ENCODE measurements at places on chromosomes 7 and 10.
A peak's percentile ranks its signal among the peaks of the same experiment; 100 is the strongest.

- H3K4me1 ChIP-seq = no peaks in the 10 kb centered on the region
- no peaks in the 10 kb centered on the region for H3K36me3 ChIP-seq
- no peak overlapping the region for H3K27ac ChIP-seq
- DNase-seq = no peak
Measured at GRCh38 chr7:24907311-24907886, 72.6 kb downstream of the OSBPL3 start.

DNA sequence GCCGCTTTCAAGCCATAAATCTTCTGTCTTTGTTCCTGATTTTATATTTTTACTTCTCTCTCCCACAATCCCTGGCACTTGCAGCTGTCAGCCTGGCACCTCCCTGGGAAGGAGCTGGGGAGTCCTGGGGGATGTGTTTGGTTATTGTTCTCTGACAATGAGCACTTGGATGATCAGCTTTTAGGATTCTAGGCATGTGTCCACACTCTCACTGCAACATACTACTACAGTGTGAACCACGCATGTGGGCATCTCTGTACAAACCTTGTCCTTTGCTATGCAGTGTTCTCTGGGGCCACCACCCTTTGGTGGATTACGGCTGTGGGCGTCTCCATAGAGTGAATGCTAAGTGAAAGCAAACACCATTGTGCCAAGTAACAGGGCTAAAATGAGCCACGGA, 168.4 kb upstream of the KMT2E start:
- H3K27me3 ChIP-seq = peaks cover 45% of the 10 kb centered on the region
- H3K36me3 ChIP-seq = no peaks in the 10 kb centered on the region
- no peak overlapping the region for H3K27ac ChIP-seq
- H3K4me3 ChIP-seq = no peak overlapping the region
- H3K4me1 ChIP-seq = peaks cover 12% of the 10 kb centered on the region

DNA sequence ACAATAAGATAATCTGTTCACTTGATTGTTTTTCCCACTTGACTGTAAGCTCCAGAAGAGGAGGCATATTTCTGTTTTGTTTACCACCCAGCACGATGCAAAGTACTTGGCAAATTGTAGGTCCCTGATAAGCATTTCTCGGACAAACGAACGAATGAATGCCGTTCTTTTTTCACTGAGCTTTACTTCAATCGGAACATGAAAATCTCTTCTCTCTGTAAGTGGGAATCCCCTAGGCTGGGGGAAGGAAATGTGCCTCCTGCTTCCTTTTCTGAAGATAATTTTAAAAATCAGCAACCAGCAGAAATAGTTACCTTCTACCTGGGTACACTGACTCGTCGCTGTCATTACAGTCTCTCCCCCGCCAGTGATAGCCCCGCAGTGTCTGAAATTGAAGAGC, 102.9 kb downstream of the AOAH start:
- no peaks in the 10 kb centered on the region for H3K27me3 ChIP-seq
- H3K4me3 ChIP-seq = no peak overlapping the region
- DNase-seq = no peak
- no peak overlapping the region for H3K27ac ChIP-seq

DNA sequence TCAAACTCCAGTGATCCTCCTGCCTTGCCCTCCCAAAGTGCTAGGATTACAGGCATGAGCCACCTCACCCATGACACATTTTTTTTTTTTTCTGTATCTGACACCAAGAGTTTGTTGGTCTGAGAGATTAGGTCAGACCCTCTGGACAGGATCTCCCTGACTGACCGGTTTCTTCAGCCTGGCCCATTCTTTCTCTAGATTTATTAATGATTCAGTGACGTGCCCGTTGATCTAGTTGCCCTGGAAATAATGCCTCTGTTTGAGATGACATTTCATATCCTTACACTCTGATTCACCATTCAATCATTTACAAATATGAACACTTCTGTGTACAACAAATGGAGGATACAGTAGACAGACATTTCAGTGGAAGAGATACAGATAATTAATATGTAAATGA, 1.4 kb upstream of the ZNF212 start:
- peaks cover 7% of the 10 kb centered on the region for H3K27me3 ChIP-seq
- H3K36me3 ChIP-seq = peaks cover 16% of the 10 kb centered on the region
- H3K4me1 ChIP-seq = peaks cover 14% of the 10 kb centered on the region
- no peak for DNase-seq

- no peak overlapping the region for H3K27ac ChIP-seq
- H3K4me1 ChIP-seq = peaks cover 2% of the 10 kb centered on the region
- no peaks in the 10 kb centered on the region for H3K27me3 ChIP-seq
- H3K36me3 ChIP-seq = no peaks in the 10 kb centered on the region
- no peak for DNase-seq
Measured at GRCh38 chr10:47176903-47177868, 122.8 kb upstream of the GDF10 start.

- no peaks in the 10 kb centered on the region for H3K27me3 ChIP-seq
- H3K4me3 ChIP-seq = no peak overlapping the region
- no peak for DNase-seq
- no peak overlapping the region for H3K27ac ChIP-seq
- H3K4me1 ChIP-seq = peaks cover 23% of the 10 kb centered on the region
- H3K36me3 ChIP-seq = no peaks in the 10 kb centered on the region
Measured at GRCh38 chr10:96305019-96305418, 785 bp downstream of the DNTT start.

- no peak overlapping the region for H3K4me3 ChIP-seq
- no peaks in the 10 kb centered on the region for H3K4me1 ChIP-seq
- no peaks in the 10 kb centered on the region for H3K36me3 ChIP-seq
- peaks cover 10% of the 10 kb centered on the region for H3K27me3 ChIP-seq
- H3K27ac ChIP-seq = no peak overlapping the region
Measured at GRCh38 chr10:48266528-48266927, 8.0 kb downstream of the FRMPD2 start.

- H3K36me3 ChIP-seq = no peaks in the 10 kb centered on the region
- H3K4me1 ChIP-seq = peaks cover 7% of the 10 kb centered on the region
- no peak for DNase-seq
- no peak overlapping the region for H3K27ac ChIP-seq
- H3K27me3 ChIP-seq = peaks cover 87% of the 10 kb centered on the region
- H3K4me3 ChIP-seq = no peak overlapping the region
Measured at GRCh38 chr7:132154695-132155471, 421.4 kb downstream of the PLXNA4 start.

- no peak for DNase-seq
- H3K4me3 ChIP-seq = no peak overlapping the region
- H3K27ac ChIP-seq = no peak overlapping the region
- no peaks in the 10 kb centered on the region for H3K36me3 ChIP-seq
- peaks cover 15% of the 10 kb centered on the region for H3K27me3 ChIP-seq
Measured at GRCh38 chr10:7512487-7512886, 101.7 kb upstream of the SFMBT2 start.

DNA sequence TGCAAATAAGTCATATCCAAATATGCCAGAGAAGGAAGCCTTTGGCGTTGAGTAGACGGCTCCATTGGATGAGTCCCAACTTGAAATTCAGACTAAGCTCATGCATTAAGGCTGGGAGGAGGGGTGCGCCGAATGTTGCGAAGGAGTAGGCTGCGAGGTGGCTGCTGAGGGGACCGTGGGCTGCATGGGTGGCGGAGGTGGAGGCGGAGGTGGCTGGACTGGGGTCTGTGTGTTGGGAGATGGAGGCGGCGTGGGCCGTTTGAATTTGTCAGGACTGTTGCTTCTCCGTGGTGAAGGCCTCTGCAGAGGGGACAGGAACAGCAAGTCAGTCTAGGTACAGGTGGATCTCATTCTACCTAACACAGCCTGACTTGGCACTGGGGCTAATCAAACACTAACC, 39.6 kb upstream of the MRLN start:
- H3K4me3 ChIP-seq = no peak overlapping the region
- peaks cover 52% of the 10 kb centered on the region for H3K36me3 ChIP-seq
- peaks cover 1% of the 10 kb centered on the region for H3K4me1 ChIP-seq
- no peak overlapping the region for H3K27ac ChIP-seq
- no peak for DNase-seq

- H3K36me3 ChIP-seq = peaks cover 27% of the 10 kb centered on the region
- H3K27me3 ChIP-seq = no peaks in the 10 kb centered on the region
- H3K4me1 ChIP-seq = peaks cover 10% of the 10 kb centered on the region
- no peak overlapping the region for H3K27ac ChIP-seq
Measured at GRCh38 chr7:94432281-94432670, 37.6 kb downstream of the COL1A2 start.

GRCh38 chr10:84704101-84704500, 375.7 kb downstream of the CCSER2 start:
- DNase-seq = no peak
- no peaks in the 10 kb centered on the region for H3K36me3 ChIP-seq
- peaks cover 22% of the 10 kb centered on the region for H3K27me3 ChIP-seq
- no peaks in the 10 kb centered on the region for H3K4me1 ChIP-seq

- H3K27ac ChIP-seq = peak overlapping the region; percentile 32
- peaks cover 44% of the 10 kb centered on the region for H3K4me1 ChIP-seq
- no peak overlapping the region for H3K4me3 ChIP-seq
- no peaks in the 10 kb centered on the region for H3K36me3 ChIP-seq
- H3K27me3 ChIP-seq = no peaks in the 10 kb centered on the region
- no peak for DNase-seq
Measured at GRCh38 chr7:81690688-81691087, 79.2 kb downstream of the HGF start.

DNA sequence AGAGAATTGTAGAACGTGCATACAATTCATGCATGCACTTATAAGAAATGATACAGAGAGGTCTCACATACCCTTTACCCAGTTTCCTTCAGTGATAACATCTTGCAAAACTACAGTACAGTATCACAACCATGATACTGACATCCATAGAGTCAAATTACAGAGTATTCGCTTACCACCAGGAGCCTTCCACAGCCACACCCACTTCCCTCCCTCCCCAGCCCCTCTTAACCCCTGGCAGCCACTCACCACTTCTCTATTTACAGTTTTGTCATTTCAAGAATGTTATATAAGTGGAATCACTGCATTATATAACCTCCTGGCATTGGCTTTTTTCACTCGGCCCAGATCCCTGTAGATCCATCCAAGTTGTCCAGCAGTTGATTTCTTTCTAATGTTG, 143.8 kb downstream of the ZNF248 start:
- H3K36me3 ChIP-seq = peaks cover 4% of the 10 kb centered on the region
- H3K4me3 ChIP-seq = no peak overlapping the region
- H3K27me3 ChIP-seq = no peaks in the 10 kb centered on the region
- H3K4me1 ChIP-seq = no peaks in the 10 kb centered on the region
- no peak overlapping the region for H3K27ac ChIP-seq

DNA sequence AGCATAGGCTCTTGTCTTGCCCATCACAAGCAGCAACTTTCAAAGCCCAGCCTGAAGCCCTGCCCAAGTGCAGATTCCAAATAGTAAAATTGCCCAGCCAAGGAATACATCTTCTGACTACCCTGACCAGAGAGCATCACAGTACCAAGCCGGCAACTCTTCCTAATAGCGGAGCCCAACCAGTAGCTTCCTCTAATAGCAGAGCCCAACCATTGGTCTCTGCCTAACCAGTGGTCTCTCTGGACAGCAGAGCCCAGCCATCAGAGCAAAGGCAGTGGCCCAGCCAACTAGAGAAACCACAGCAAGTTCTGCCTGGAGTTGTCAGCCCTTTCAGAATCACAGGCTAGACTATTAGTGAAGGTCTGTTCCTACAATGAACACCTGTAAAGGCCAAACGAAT, 285.6 kb downstream of the HGF start:
- DNase-seq = no peak
- peaks cover 3% of the 10 kb centered on the region for H3K36me3 ChIP-seq
- H3K27ac ChIP-seq = no peak overlapping the region
- no peak overlapping the region for H3K4me3 ChIP-seq
- H3K4me1 ChIP-seq = peaks cover 3% of the 10 kb centered on the region

GRCh38 chr10:127556916-127557315, 7.8 kb downstream of the NPS start:
- peak; percentile 40 for DNase-seq
- H3K27ac ChIP-seq = no peak overlapping the region
- no peaks in the 10 kb centered on the region for H3K36me3 ChIP-seq

GRCh38 chr10:75228834-75229233, 6.9 kb downstream of the COMTD1 start:
- H3K4me3 ChIP-seq = no peak overlapping the region
- peaks cover 22% of the 10 kb centered on the region for H3K36me3 ChIP-seq
- H3K4me1 ChIP-seq = peaks cover 55% of the 10 kb centered on the region
- DNase-seq = no peak
- peak overlapping the region; percentile 91 for H3K27ac ChIP-seq

GRCh38 chr10:70982443-70982842, 94.1 kb upstream of the PCBD1 start:
- H3K4me3 ChIP-seq = no peak overlapping the region
- H3K4me1 ChIP-seq = peaks cover 25% of the 10 kb centered on the region
- H3K27ac ChIP-seq = peak overlapping the region; percentile 43

DNA sequence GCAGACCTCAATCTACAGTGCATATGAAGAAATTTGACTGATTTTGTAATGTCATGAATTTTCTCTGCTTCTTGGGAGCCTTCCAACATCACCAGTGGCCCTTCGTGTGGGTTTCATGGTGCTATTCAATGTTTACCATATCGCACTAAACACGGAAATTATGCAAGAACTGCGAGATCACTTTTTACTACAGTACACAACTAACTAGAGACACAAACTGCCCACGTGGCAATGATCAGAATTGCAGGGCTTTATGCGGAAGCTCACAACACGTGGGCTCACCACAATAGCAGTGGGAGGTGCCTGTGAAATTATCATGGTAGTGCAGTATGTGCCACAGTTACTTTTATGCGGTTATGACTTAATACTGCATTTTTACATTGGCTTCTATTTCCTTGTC, 449.7 kb upstream of the KLF6 start:
- no peak overlapping the region for H3K4me3 ChIP-seq
- DNase-seq = no peak
- H3K27me3 ChIP-seq = no peaks in the 10 kb centered on the region
- no peak overlapping the region for H3K27ac ChIP-seq

DNA sequence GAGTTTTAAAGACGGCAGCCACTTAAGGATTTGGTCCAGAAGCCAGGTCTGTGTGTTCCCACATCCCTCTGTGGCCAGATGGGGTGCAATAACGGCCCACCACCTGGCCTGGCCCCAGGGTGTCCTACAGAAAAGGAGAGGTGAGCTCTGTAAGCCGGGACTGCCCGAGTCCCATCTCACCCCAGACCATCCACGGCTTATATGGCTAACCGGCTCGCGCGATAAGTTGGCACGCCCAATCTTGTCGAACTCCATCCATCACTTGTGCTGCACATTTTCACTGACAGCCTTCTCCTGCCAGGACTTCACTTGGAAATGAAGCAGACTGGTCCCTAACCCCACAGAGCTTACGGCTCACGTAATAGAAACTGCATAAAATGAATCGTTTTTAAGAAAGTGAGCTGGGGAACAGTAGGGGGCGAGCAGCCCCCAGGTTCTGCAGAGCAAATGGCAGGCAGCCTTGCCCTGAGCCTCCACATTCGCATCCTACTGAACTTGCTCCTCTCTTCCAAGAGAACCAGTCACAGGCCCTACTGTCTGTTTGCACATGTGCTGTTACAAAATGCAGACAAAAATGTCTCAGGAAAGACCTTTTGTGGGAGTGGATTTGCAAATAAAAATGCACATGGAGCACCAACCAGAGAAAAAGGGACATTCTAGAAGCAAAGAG, 98.2 kb downstream of the TNS3 start:
- DNase-seq = no peak
- H3K36me3 ChIP-seq = no peaks in the 10 kb centered on the region
- H3K27ac ChIP-seq = peak overlapping the region; percentile 86
- H3K27me3 ChIP-seq = no peaks in the 10 kb centered on the region
- H3K4me1 ChIP-seq = peaks cover 78% of the 10 kb centered on the region
